ENCODE measurements at places on chromosomes 4 and X. TPM values are rescaled to one million over a fixed set of nuclear protein-coding genes. Genes with fewer than 3 reads are reported as not detected.

GRCh38 chr4:10734697-10735096, 50.1 kb upstream of the CLNK start:
- DNase-seq = no peak
- H3K4me1 ChIP-seq = peaks cover 59% of the 10 kb centered on the region
- H3K36me3 ChIP-seq = peaks cover 9% of the 10 kb centered on the region

GRCh38 chr4:134343081-134343480, 141.5 kb upstream of the PABPC4L start:
- H3K4me3 ChIP-seq = no peak overlapping the region
- H3K27me3 ChIP-seq = no peaks in the 10 kb centered on the region
- no peak for DNase-seq
- no peaks in the 10 kb centered on the region for H3K36me3 ChIP-seq

GRCh38 chrX:71366674-71367256, 608 bp downstream of the TAF1 start:
- peaks cover 25% of the 10 kb centered on the region for H3K4me1 ChIP-seq
- no peaks in the 10 kb centered on the region for H3K27me3 ChIP-seq

DNA sequence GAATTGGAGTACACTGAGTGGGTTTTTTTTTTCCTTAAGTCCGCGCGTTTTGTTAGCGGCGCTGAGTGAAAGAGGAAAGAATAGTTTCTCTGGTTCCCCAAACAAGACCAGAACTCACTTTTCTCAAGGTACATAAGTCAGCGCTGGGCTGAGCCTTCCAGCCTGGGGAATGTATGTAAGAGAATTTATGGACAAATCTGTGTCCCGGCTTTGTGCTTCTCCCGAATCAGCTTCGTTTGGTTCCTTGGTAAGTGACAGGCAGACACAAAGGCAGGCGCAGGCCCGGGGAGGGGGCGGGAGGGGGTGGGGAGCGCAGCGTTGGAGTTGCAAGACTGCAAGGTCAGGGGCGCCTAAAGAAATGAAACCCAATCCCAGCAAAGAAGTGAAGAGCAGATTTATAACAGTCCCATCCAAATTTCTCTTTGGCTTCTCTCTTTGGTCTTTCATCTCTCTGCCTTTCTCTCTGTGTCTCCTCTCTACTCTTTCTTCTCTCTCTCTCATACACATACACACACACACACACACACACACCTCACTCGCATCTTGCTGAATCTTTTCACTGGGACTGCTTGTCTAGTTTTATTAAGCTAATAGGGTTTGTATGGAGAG, 981 bp downstream of the TET2 start:
- H3K27me3 ChIP-seq = no peaks in the 10 kb centered on the region
- peaks cover 25% of the 10 kb centered on the region for H3K4me1 ChIP-seq
- peak overlapping the region; percentile 99 for H3K27ac ChIP-seq
- H3K36me3 ChIP-seq = peaks cover 4% of the 10 kb centered on the region
- DNase-seq = peak; percentile 75

DNA sequence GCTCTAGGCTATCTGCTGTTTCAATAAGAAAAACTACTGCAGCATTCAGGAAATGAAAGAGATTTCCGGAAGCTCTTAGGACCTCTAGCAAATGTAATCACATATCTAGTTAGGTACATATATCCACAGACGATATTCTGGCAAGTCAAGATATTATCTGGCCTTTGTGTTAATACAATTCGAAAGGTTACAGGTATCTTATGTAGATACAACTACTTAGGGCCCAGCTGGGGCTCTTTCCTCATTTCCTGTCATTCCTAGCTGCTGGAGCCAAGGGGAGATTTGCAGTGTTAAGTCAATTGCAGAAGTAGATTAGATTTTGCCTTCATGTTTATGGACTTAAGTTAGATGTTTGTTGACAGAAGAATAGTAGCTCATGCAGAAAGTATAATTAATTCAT, 299.5 kb downstream of the ARHGAP24 start:
- H3K4me1 ChIP-seq = no peaks in the 10 kb centered on the region
- no peaks in the 10 kb centered on the region for H3K36me3 ChIP-seq
- no peaks in the 10 kb centered on the region for H3K27me3 ChIP-seq
- H3K27ac ChIP-seq = no peak overlapping the region
- DNase-seq = no peak

GRCh38 chrX:119726900-119727555, 31.4 kb upstream of the SOWAHD start:
- H3K27me3 ChIP-seq = no peaks in the 10 kb centered on the region
- H3K4me3 ChIP-seq = peak overlapping the region; percentile 49
- DNase-seq = peak; percentile 68
- peaks cover 5% of the 10 kb centered on the region for H3K4me1 ChIP-seq

DNA sequence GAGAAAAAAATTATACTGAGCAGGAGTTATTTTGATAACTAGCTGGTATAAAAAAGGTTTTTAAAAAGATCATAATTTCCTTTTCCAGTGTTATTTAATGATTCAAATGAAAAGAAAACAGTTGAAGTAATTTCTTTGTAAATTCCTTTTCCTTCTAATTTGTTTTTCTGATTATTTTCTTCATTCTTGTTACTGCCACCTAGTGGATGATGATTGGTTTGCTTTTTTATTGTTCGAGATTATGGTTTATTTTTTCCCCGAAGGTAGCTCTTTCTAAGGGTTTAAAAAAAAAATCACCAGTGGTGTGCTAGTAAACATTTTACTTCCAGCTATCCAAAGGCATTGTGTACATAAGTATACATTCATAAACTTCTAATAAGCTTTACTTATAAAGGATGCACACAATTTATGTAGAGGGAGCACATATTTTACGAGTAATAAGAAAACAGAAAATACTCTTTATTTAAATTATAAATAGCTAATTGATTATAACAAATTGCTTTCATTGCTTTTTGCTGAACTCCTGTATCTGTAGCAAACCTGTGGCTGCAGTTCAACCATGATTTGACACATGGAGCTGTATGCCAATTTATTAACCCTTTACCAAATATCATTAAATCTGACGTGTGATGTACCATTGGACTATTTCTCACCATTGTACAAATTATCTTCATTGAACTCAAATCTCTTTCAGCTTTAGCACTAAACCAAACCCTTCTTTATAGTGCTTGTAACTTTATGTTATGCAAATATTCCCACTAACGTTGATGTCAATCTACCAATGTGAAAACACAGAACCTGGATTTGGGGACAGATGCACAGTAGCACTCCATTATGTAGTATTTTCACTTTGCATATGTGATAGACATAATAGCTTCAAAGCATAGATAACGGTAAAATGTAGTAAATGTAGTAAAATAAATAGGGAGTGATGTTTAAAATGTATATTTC, 97.8 kb upstream of the ANK2 start:
- no peak for DNase-seq
- H3K27ac ChIP-seq = no peak overlapping the region
- H3K27me3 ChIP-seq = peaks cover 9% of the 10 kb centered on the region
- H3K36me3 ChIP-seq = no peaks in the 10 kb centered on the region
- no peaks in the 10 kb centered on the region for H3K4me1 ChIP-seq
- no peak overlapping the region for H3K4me3 ChIP-seq

- no peak for DNase-seq
- no peaks in the 10 kb centered on the region for H3K4me1 ChIP-seq
- H3K27me3 ChIP-seq = no peaks in the 10 kb centered on the region
- no peak overlapping the region for H3K4me3 ChIP-seq
These were observed 80.0 kb downstream of the PPP2R2C start for GRCh38 chr4:6392407-6392806.

GRCh38 chrX:144601010-144601409, 646.3 kb upstream of the SPANXN1 start:
- no peak overlapping the region for H3K4me3 ChIP-seq
- DNase-seq = no peak
- H3K36me3 ChIP-seq = no peaks in the 10 kb centered on the region
- H3K27me3 ChIP-seq = no peaks in the 10 kb centered on the region

The FRAS1 gene
- total RNA-seq = not detected

The UCP1 gene
- total RNA-seq = not detected

The MID1 gene
- not detected for total RNA-seq

The RBM47 gene
- total RNA-seq = 13.0 TPM

The SATL1 gene
- total RNA-seq = not detected

The PALLD gene
- total RNA-seq = 37.9 TPM

Data from activated CD4-positive, alpha-beta T cell treated with anti-CD3 and anti-CD28 coated beads, Interleukin-2, amount 10 ng/mL, durations not matched to agents 24 days and 14 days (primary cell).